ENCODE measurements at places on chromosomes 12 and 14.

DNA sequence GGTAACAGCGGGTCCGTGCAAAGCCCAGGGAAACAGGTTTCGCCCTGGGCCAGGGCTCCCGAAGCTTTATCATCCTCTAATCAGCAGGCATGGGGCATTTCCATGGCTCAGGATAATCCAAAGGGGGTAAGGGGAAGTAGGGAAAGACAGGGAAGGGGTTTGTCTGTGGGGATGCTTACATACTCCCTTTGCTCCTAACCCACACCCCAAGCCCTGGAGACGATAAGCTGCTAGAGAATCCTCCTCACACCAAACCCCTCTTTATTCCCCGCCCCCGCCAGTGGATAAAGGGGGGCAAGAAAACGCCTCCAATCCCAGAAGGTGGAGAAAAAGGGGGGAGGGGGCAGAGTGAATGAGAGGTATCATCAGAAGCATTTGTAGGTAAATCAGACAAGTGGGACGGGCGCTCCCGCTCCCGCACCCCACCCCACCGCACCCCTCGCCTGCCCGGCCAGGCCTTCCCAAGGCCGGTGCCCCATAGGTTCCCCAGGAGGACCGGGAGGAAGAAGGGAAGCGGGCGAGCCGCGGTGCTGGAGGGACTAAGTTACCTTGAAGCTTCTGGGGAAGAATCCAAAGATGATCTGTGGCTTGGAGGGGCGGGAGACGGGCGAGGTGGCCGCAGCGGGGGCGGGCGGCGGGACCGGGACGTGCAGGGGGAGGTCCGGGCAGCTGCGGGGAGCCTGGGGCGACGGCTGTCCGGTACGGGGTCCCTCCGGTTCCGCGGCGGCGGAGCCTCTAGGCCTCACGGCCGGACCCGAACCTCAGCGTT is 762 bp downstream of the PPP2R5E start:
- DNase-seq: no peak

DNA sequence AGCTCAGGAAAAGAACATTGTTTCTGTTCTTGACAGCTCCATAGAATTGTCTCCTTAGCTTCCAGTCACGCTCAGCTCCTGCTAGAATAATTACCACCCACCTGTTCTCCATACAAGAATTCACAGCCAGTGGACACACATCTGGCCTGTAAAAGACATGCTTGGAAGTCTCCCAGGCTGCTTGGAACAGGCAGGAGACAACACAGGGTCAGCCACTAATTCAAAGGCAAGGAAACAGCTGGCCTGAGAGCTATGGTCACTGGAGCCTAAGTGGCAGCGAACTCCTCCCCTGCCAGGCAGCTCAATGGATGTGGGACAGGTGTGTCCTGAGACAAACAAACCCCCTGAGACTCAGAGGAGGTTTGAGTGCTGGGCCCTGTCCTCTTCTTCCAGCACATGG is 22.9 kb upstream of the LTBP2 start:
- no peak for DNase-seq

GRCh38 chr12:79766705-79767464 is 76.1 kb upstream of the PAWR start:
- DNase-seq: no peak

DNA sequence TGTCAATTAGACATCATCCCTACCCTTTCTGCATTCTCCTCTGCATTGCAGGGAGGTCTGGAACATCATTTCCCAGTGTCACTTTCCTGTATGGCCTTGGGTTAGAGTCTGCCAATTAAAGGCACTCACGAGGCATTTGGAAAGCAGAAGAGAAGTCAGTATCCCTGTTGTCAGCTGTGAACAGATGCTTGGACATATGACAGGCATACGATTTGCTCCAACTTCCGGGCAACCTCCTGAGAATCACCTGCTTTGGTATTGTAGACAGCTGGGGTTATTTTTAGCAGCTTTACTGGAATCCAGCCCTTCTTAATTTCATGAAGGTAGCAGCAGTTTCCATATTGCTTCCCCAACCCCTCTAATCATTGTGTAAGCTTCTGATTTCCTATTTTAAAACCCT is 88.7 kb upstream of the DHRS4 start:
- no peak for DNase-seq

GRCh38 chr14:33611405-33612196 is 339.3 kb downstream of the EGLN3 start:
- no peak for DNase-seq

- peak; percentile 86 for DNase-seq
These were observed 229.2 kb downstream of the EMP1 start for GRCh38 chr12:13425766-13426165.

DNA sequence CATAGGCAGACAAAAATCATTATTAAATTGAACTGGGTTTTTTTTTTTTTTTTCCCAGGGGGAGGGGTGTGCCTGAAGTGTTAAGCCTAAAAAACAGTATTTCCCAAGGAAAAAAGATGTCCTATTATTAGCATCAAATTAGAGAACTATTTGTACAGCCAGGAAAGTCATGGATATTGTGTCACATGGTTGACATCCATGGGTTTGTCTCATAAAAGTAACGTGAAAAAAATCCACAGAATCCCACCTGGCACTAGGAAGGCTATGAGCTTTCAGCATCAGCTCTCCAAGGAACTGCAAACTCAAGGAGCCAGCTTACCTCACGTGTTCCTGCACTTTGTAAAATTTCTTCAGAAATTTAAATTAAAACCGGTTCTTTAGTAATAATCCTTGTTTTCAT is 69.1 kb upstream of the EGLN3 start:
- DNase-seq: no peak

GRCh38 chr12:108457006-108457733 is 57.9 kb upstream of the FICD start:
- DNase-seq: peak; percentile 41

GRCh38 chr14:91843437-91843836 is 23.9 kb downstream of the TC2N start:
- DNase-seq: no peak

- peak; percentile 26 for DNase-seq
These were observed 1.1 kb downstream of the POLR3B start for GRCh38 chr12:106358396-106359241.

- no peak for DNase-seq
These were observed 34.6 kb upstream of the KCNJ8 start for GRCh38 chr12:21809100-21809499.

- no peak for DNase-seq
These were observed 120.1 kb downstream of the ZFP36L1 start for GRCh38 chr14:68672609-68673285.

- DNase-seq: no peak
These were observed 494.7 kb downstream of the NPAS3 start for GRCh38 chr14:33433396-33433795.

Data from RCC 7860 (cell line).